ENCODE measurements at places on chromosomes 3 and 15.
A peak's percentile ranks its signal among the peaks of the same experiment; 100 is the strongest.

DNA sequence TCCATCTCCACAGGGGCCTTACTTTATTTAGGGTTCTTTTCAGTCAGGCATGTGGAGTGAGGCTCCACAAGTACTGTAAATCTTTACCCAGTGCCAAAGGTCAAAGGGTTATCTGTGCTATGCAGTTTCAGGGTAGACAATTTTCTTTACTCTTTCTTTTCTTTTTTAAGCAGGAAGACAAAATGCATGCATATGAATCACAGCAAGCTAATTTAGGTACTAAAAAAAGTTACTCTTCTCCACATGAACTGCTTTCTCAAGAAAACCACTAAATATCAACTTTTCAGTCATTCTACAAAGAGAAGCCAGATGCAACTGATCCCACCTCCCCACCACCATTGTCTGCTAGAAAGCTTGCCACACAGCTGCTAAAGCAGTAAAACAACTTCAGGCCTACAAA is 73.3 kb upstream of the PYGO1 start:
- no peak for DNase-seq

DNA sequence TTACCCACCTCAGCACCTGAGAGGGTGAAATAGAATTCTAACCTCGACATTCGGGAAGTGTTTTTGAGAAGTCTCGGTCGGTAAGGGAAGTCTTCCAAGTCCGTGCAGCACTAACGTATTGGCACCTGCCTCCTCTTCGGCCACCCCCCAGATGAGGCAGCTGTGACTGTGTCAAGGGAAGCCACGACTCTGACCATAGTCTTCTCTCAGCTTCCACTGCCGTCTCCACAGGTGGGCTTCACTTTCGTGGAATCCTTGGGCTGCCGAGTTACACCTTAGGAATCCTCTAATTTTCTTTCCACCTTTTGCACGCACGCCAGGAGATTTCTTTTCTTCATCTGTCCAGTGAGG is 775 bp downstream of the CCNDBP1 start:
- DNase-seq, result no peak

DNA sequence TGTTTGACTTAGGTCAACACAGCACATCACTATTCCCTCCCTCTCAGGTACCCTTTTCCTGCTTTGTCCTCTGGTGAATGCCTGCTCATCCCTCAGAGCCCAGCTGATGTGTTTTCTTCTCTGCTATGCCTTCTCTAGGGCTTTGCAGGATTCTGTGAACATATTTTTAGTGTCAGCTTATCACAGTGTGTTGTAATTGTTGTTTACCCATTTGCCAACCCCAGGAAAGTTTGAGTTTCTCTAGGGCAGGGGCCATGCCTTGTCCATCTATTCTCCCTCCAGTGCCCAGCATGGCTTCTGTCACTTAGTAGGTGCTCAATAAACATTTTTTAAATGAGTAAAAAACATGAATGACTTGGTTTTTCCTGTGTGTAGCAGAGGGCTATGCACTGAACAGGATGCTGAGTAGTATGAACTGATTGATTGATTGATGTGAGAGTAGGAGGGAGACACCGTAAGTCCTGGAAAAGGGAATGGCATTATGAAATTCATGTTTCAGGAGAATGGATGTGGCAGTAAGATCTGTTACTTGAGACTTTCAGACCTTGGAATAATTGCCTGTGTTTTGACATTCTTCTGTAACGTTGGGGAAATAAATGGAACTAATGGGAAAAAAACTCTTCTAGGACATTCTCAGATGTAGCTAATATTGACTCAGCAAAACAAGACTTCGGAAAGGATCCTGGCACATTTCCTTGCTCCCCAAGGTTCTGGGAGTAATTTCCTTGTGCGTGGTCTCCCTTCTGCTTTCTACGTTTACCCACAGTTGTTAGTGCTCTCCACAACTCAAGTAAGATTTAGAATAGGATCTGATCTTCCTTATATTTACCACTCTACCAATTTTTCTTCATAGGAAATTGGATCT is 267.3 kb upstream of the TBL1XR1 start:
- no peak for DNase-seq

DNA sequence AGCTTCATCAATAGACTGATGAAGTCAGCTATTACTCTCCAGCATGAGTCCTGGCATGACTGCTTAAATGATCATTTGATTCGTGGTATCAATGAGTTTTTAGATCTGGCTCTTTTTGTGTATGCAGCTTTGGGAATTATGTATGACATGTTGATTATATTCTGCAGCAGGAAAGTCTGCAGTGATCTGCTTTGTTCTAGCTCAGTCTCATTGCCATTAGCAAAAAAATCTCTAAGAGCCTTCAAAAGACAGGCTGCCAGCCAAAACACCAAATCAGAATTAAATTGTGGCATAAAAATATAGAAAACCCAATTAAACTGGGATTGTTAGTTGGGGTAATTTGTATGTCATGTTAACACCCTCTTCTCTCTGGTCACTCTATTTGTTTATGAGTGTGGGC is 1021.0 kb upstream of the SEMA6D start:
- DNase-seq, result no peak

- no peak for DNase-seq
These were observed 113.1 kb downstream of the ZNF621 start for GRCh38 chr3:40637906-40638305.

DNA sequence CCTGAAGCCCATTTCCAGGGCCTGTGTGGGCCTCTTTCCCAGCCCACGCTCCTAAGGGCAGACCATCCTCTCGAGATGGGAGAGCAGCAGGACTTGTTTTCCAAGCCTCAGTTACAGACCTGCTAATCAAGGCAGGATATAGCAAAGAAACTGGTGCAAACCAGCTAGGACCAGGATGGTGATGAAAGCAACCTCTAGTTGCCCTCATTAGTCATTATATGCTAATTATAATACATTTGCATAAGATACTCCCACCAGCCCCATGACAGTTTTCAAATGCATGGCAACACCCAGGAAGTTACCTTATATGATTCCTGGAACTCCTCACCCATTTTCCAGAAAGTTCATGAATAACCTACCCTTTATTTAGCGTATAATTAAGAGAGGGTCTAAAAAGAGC is 34.4 kb upstream of the TRH start:
- DNase-seq, result no peak

DNA sequence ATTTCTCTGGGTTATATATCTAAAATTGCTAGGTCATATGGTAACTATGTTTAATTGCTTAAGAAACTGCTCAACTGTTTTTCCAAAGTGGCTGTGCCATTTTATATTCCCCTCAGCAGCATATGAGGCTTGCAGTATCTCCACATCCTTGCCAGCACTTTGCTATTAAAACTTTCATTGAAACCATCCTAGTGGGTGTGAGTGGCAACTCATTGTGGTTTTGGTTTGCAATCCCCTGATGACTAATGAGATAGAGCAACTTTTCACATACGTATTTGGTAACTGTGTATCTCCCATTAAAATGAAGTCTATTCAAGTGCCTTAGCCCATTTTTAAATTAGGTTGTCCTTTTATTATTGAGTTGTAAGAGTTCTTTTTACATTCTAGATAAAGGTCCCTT is 17.3 kb downstream of the KPNA1 start:
- DNase-seq, result no peak

GRCh38 chr3:134804508-134805480 is 9.7 kb downstream of the EPHB1 start:
- DNase-seq, result no peak

- DNase-seq, result no peak
These were observed 13.5 kb upstream of the DUSP7 start for GRCh38 chr3:52069855-52070254.

DNA sequence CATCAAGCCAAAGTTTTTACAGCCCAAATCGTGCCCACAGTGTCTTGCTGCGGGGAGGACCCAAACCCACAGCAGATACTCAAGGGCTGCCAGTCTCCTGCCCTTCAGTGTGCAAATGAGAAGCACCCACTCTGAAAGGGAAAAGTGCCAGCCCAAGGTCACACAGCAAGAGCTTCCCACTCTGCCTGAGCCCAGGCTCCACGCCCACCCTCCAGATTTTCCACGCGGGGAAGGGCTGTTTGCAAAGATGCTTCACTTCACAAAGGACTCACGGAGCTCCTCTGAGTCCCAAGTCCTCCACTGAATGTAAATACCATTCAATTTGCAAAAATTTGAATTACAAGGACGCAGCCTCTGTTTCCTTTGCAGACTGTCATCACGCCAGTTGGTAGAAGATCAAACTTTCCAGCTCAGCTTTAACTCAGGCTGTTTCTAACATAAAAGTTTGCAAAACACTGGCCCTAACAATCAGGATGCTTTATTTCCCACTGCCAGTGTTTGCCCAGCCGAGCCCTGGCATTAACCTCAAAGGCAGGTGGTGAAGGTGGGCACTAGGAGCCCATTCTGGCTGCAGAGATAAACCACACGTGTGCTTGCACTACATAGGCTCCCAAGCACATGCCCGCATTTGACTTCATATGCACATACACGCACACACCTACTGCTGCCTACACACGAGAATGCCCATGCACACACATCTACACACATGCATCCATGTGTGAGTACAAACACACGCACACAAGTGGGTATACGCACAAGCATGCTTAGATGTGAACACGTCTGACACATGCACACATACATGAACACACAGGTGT is 7.6 kb downstream of the CACNA2D2 start:
- DNase-seq, result no peak

DNA sequence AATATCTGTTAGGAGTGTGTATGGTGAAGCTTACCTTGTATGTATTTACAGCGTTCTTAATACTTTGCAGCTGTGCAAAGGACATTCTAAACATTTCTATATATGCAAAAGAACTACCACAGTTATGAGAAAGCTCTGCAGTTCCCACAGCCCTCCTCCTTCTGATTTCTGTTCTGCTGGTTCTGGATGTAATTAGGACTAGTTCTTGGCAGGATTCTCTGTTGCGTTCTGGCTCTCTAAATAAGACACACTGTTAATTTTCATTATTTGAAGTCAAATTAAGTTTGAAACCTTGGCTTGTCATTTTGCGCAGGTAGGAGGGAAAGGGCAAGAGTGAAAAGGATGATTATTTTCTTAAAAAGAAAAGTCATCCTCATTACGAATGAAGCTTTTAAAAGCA is 76.4 kb downstream of the FNDC3B start:
- no peak for DNase-seq

- peak; percentile 1 for DNase-seq
These were observed 48.7 kb downstream of the COL8A1 start for GRCh38 chr3:99686955-99687612.

DNA sequence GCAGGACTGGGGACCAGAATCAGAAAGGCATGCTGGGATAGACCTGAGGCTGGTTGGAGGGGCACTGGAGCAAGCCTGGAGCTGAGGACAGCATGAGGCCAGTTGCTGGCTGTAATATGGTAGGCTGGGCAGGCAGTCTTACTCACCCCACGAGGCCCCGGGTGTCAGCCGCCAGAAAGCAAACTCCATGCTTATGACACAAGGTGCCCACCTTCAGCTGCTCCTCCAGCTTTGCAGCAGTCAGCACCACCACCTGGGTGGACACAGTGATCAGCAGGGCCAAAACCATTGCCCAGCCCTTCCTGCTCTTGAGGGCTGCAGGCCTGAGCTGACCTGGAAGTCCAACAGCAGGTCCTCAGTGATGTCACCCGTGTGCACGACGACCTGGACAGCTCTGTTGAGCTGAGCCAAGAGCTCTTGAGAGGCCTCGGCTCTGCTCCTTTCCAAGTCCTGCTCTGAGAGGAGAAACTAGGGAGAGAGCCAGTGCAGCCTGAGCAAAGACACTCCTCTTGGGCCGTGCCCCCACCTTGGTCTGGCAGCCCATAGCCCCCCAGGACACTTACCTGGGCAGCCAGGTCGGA is 747 bp downstream of the UBA7 start:
- no peak for DNase-seq

- no peak for DNase-seq
These were observed 73.1 kb upstream of the FBN1 start for GRCh38 chr15:48718646-48719045.

DNA sequence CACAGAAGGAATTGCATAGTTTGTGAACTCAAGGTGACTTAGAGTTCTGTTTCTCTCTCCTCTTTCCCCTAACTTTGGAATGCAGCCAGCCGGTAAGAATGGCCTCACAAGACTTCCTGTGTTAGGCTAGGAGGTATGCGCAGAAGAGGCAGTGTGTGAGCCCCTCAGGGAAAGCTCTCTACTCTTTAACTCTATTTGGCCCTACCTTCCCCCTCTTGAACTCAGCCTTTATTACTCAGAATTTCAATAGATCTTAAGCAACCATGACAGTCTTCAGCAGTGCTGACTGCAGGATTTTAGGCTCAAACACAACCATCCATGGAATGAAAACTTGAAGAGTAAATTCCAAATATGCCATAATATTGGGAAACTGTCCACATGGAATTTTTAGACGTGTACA is 209.5 kb downstream of the DTWD1 start:
- DNase-seq, result no peak

DNA sequence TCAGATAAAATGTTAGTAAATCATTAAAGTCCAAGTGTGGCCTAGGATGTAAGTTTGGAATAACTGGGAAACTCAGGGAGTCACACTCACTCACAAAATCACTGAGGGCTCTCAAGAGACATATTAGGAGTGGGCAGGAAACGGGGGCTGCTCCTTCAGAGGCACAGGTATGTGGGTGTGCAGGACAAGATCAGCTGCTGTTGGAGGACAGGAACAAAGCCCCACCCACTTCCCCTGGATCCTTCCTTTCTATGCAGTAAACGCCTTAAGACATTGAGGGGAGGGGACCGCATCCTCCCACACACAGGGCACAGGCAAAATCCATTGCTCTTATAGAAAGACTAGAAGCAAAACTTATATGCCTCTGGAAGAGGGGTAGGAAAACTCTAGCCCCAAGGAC is 30.2 kb downstream of the TM2D3 start:
- DNase-seq, result no peak

GRCh38 chr15:49131403-49131802 is 24.0 kb downstream of the COPS2 start:
- no peak for DNase-seq

DNA sequence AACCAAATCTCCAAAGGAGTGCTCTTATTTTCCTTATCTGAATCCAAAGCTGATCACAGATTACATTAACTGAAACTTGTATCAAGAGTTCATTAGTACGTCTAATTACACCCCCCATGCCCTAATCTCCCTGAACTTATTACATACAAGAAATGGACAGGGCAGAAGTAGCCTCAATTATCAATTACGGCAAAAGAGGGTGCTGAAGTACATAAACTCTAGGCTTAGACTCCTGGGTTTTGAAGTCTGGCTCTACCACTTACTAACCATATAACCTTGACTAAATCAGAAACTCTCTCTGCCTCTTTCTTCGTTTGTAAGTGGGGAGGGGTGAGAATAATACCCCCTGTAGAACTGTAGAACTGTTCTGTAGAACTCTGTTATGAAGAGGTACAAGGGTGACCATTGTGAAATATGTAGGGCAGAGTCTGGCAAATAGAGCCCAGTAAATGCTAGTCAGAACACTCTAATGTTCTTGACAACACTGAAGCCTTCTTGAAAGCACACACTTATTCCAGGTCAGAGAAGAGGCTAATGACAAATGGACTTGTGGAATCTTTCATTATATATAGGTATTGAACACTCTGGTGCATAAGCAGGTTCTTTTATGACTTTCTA is 19.6 kb upstream of the OR5K4 start:
- no peak for DNase-seq

DNA sequence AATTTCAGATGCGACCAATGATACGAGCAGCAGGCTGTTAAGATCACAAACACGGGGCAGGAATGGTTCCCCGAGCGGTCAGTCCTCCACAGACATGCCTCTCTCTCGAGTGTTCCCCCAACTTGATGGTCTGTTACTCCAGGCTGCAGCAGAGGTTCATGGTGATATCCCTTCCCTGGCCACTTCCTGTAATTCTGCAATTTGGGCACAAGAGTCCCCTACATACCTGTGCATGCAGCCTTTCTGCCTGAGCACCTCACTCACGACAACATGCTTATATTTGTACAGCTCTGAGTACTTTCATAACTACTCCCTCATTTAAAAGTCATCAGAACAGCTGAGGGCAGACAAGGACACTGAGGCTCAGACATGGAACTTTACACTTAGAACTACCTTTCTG is 408.1 kb upstream of the NR2F2 start:
- DNase-seq, result no peak
